MM.1S (cell line): ENCODE measurements at places on chromosomes 11 and 22.
A peak's percentile ranks its signal among the peaks of the same experiment; 100 is the strongest.

- no peak overlapping the region for H3K27ac ChIP-seq
- H3K4me3 ChIP-seq = no peak overlapping the region
- DNase-seq = no peak
- peaks cover 6% of the 10 kb centered on the region for H3K4me1 ChIP-seq
Observed at GRCh38 chr11:64232182-64232966, 2.0 kb upstream of the VEGFB start.

GRCh38 chr22:26777156-26777801, 119.9 kb downstream of the MIAT start:
- no peaks in the 10 kb centered on the region for H3K27me3 ChIP-seq
- no peak overlapping the region for H3K27ac ChIP-seq
- no peak overlapping the region for H3K4me3 ChIP-seq
- H3K36me3 ChIP-seq = peaks cover 5% of the 10 kb centered on the region; the same call in 1 of the 2 replicates
- no peaks in the 10 kb centered on the region for H3K4me1 ChIP-seq

- H3K36me3 ChIP-seq = no peaks in the 10 kb centered on the region; the same call in 1 of the 2 replicates
- no peak for DNase-seq
- H3K27me3 ChIP-seq = no peaks in the 10 kb centered on the region
- no peak overlapping the region for H3K27ac ChIP-seq
Observed at GRCh38 chr22:42214633-42215415, 55.6 kb downstream of the TCF20 start.

DNA sequence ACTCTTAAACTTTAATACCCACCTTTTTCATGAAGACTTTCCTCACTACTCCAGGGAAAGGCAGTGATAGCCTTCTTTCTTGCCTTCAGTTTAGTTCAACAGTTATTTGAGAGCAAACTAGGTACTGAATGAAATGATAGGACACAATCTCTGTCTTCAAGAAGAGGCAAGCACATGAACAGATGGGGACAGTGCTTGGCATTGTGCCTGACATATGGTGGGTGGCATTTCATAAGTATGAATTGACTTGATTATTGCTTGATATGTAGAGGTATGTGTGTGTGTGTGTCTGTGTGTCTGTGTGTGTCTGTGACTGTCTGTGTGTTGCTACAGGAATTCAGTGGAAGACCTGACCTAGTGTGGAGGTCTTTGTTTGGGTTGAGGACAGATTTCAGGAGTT, 504.1 kb downstream of the NELL1 start:
- no peak for DNase-seq
- no peak overlapping the region for H3K27ac ChIP-seq
- no peak overlapping the region for H3K4me3 ChIP-seq
- no peaks in the 10 kb centered on the region for H3K27me3 ChIP-seq
- no peaks in the 10 kb centered on the region for H3K36me3 ChIP-seq

DNA sequence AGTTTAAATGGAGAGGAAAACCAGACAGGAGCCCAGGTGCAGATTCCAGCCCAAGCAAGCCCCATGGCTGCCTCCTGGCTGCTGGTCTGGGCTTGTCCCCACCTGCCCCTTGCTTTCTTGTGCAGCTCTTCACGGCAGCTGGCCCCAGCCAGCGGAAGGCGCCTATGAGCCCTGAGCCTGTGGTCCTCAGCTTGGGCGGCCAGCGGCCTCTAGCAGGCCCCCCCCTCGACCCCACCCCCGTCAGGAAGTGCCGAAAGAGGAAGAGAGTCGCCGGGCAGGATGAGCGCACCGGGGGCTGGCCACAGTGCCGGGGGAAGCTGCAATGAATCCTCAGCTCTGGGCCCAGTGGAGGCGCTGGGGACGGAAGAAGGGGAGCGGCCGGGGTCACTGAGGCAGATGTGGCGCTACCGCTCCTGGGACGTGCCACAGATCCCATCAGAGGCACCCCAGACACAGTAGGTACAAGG, 2.1 kb upstream of the DGKZ start:
- H3K27me3 ChIP-seq = peaks cover 42% of the 10 kb centered on the region
- H3K27ac ChIP-seq = no peak overlapping the region
- DNase-seq = no peak
- H3K4me1 ChIP-seq = peaks cover 13% of the 10 kb centered on the region
- no peaks in the 10 kb centered on the region for H3K36me3 ChIP-seq
- H3K4me3 ChIP-seq = no peak overlapping the region

DNA sequence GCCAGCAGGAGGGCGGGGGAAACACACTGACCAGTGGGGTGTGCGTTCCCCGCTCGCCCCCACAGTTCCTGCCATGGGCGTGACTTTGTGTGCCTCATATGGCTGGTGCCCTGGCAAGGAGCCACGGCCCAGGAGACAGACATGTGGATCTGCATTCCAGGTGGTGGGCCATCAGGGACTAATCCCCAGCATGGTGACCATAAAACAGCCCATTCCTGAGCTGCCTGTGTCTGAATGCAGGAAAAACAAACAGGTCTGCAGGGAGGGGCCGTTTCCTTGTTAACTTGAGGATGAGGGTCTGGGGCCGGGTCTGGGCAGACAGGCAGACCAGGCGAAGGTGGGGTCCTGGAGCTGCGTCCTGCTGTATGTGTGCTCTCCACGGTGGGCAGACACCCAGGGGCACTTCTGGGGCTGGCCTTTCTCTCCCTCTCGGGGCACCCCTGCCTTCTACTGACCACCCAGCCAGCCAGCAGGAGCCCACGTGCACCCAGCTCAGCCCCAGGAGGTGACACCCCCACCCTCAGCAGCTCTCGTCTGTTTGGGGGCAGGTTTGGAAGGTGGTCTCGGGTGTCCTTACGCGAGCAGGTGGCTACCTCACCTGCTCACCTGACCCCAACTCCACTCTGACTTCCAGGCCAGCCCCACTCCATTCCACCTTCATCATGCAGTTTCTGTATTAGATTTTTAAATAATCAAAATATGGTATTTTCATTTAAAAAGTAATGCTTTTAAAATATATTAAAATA, 120.3 kb downstream of the KCNQ1OT1 start:
- no peak for DNase-seq
- no peak overlapping the region for H3K4me3 ChIP-seq
- no peaks in the 10 kb centered on the region for H3K36me3 ChIP-seq
- H3K4me1 ChIP-seq = no peaks in the 10 kb centered on the region
- H3K27ac ChIP-seq = no peak overlapping the region

DNA sequence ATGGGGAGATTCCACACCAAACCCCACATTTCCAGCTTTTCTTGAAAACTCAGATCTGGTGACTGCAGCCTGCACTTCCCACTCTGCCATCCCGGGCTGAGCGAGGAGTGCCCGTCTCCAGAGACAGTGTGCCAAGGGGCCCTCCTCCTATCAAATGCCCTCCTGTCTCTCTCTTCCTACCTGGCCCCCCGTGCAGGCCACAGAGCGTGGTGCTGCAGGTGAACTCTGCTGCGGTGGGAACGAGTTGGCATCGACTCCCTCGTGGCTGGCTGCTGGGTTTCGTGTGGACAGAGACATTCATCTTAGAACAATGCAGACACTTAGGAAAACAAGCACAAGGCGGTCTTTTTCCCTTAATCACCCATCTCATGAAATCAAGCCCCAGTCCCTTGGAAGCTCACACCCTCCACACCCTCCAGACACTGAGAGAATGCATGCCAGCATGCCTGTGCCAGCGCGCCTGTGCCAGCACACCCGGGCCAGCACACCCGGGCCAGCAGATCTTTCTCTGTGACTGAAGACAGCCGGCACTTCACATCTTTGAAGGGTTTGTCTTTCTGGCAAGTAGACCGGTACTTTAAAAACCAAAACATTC, 65.0 kb downstream of the PARVB start:
- DNase-seq = no peak
- no peaks in the 10 kb centered on the region for H3K36me3 ChIP-seq
- H3K27ac ChIP-seq = no peak overlapping the region
- no peak overlapping the region for H3K4me3 ChIP-seq

- DNase-seq = no peak
- H3K27ac ChIP-seq = no peak overlapping the region
- H3K27me3 ChIP-seq = no peaks in the 10 kb centered on the region
- no peaks in the 10 kb centered on the region for H3K36me3 ChIP-seq
- H3K4me1 ChIP-seq = no peaks in the 10 kb centered on the region
Observed at GRCh38 chr11:78996007-78996406, 421.3 kb upstream of the NARS2 start.

- no peaks in the 10 kb centered on the region for H3K4me1 ChIP-seq
- peak; percentile 17 for DNase-seq
- no peaks in the 10 kb centered on the region for H3K36me3 ChIP-seq
- no peak overlapping the region for H3K4me3 ChIP-seq
- H3K27ac ChIP-seq = no peak overlapping the region
Observed at GRCh38 chr11:20443596-20443995, 56.1 kb downstream of the PRMT3 start.

GRCh38 chr11:40291329-40291728, 1168.1 kb downstream of the LRRC4C start:
- H3K27ac ChIP-seq = no peak overlapping the region
- H3K36me3 ChIP-seq = no peaks in the 10 kb centered on the region
- no peaks in the 10 kb centered on the region for H3K27me3 ChIP-seq
- DNase-seq = no peak
- no peaks in the 10 kb centered on the region for H3K4me1 ChIP-seq
- H3K4me3 ChIP-seq = no peak overlapping the region

- no peak overlapping the region for H3K4me3 ChIP-seq
- no peaks in the 10 kb centered on the region for H3K27me3 ChIP-seq
- H3K36me3 ChIP-seq = no peaks in the 10 kb centered on the region
- no peak for DNase-seq
Observed at GRCh38 chr11:126233391-126233790, 21.8 kb downstream of the FAM118B start.

- H3K4me3 ChIP-seq = peak overlapping the region; percentile 14
- peaks cover 48% of the 10 kb centered on the region for H3K4me1 ChIP-seq
- H3K27me3 ChIP-seq = no peaks in the 10 kb centered on the region
Observed at GRCh38 chr11:96254087-96254486, 88.9 kb downstream of the MAML2 start.

DNA sequence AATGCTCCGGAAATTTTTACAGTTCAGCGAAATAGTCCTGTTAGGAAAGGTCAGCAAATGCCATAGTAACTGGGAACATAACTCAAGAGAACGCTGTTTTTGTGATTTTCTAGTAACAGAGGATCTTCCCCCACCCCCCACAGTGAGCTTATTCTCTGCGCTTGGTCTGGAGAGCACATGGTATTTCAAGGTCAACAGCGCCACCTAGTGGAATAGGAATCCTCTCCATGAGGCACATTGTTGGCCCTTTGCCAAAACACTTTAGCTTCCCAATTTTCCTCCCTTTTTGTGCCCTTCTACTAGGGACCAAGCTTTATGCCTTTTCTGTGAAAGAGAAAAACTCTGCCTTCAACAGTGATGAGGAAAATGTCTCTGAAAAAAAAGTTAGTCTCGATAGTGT, 13.2 kb upstream of the OR4C12 start:
- H3K4me1 ChIP-seq = no peaks in the 10 kb centered on the region
- no peaks in the 10 kb centered on the region for H3K36me3 ChIP-seq
- H3K4me3 ChIP-seq = no peak overlapping the region
- H3K27ac ChIP-seq = no peak overlapping the region
- DNase-seq = peak; percentile 69
- no peaks in the 10 kb centered on the region for H3K27me3 ChIP-seq

- DNase-seq = no peak
- H3K4me1 ChIP-seq = no peaks in the 10 kb centered on the region
- H3K27me3 ChIP-seq = peaks cover 70% of the 10 kb centered on the region
- no peak within 1 kb of the TSS for H3K27ac ChIP-seq
- no peaks in the 10 kb centered on the region for H3K36me3 ChIP-seq
- no peak within 1 kb of the TSS for H3K4me3 ChIP-seq
Observed at GRCh38 chr11:69155302-69156234, at the start of gene SMIM38. SMIM38 (plus strand) TSS chr11:69155935; CDS start chr11:69157847, 1,912 bp downstream.

DNA sequence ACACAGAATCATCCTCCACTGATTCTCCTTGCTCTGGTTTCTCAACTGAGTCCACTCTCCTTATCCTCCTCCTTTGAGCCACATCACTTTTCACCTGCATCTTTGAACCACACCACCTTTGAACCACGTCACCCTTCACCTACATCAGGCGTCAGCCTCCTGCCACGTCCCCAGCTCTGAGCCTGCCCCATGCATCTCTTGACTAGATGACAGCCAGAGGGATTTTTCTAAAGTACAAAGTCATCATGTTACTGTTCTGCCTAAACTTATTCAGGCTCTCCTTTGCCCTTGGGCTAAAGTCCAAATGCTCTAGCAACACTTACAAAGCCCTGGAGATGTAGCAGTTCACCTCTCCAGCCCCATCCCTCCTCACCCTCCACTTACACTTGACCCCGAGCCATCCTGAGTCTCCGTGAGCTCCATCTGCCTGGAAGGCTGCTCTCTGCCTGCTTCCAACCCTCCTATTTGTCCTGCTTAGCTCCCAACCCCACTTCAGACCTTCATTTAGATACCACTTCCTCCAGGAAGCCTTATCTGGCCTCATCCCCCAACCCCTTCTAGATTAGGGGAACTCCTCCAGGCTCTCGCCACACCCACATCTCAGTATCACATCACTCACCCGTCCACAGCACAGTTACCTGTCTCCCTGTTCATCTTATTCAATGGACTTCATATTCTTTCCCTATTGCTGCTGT, 3.7 kb upstream of the MS4A10 start:
- H3K27me3 ChIP-seq = no peaks in the 10 kb centered on the region
- no peak overlapping the region for H3K4me3 ChIP-seq
- no peak for DNase-seq
- H3K4me1 ChIP-seq = no peaks in the 10 kb centered on the region

- H3K36me3 ChIP-seq = no peaks in the 10 kb centered on the region
- H3K27me3 ChIP-seq = no peaks in the 10 kb centered on the region; the same call in 1 of the 2 replicates
- peak; percentile 57 for DNase-seq
- no peaks in the 10 kb centered on the region for H3K4me1 ChIP-seq
Observed at GRCh38 chr11:117807482-117808327, 10.7 kb upstream of the DSCAML1 start.

DNA sequence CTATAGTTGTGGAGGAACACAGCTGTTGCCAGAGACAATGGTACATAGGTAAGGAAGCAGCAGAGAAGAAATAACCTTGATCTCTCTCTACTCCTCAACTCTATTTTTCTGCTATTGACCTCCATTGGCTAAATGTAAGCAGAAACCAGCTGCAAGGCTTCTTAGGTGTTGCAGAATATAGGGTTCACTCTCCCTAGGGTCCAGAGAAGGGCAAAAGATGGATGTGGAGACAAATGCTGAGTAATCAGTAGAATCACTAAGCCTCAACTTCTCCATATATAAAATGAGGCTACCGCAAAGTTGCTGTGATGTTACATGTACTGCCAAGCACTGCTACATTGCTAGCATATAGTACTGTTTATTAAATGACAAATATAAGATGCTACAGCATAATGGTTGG, 120.6 kb downstream of the PDE3B start:
- H3K27ac ChIP-seq = no peak overlapping the region
- no peak overlapping the region for H3K4me3 ChIP-seq
- no peak for DNase-seq
- H3K27me3 ChIP-seq = no peaks in the 10 kb centered on the region
- peaks cover 33% of the 10 kb centered on the region for H3K4me1 ChIP-seq

DNA sequence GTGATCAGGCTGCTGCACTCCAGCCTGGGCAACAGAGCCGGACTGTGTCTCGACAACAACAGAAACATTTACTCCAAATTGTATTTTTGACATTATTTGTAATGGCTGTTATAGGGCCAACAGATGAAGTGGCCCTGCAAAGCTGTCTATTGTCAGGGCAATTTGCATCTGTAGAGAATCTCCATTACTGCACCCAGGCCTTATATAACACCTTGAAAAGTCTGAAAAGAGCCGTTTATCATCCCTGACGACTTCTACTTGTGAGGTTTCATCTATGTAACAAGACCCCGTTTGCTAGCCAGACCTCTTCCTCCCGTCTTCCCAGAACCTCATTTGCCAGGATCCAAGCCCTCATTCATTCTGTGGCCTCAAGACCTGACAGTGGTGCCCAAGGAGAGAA, 9.1 kb upstream of the CTTN start:
- H3K27me3 ChIP-seq = peaks cover 16% of the 10 kb centered on the region
- no peaks in the 10 kb centered on the region for H3K4me1 ChIP-seq
- no peaks in the 10 kb centered on the region for H3K36me3 ChIP-seq
- no peak overlapping the region for H3K4me3 ChIP-seq
- no peak for DNase-seq
